ENCODE measurements at places on chromosomes 6 and 20.

- no peak for DNase-seq
Measured at GRCh38 chr6:113989675-113990074, 18.7 kb upstream of the HDAC2 start.

DNA sequence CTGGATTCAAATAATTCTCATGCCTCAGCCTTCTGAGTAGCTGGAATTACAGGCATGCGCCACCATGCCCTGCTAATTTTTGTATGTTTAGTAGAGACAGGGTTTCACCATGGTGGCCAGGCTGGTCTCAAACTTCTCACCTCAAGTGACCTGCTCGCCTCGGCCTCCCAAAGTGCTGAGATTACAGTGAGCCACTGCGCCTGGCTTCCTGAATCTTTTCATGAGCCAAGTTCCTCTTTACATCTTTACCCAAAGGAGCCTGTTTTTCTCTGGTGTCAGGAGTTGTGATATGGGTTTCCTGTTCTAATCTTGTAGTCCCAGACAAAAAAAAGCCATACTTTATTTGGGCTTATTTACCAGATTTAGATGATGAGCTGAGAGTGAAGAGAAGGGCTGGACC lies 34.4 kb downstream of the PCNA start:
- DNase-seq: no peak

GRCh38 chr6:15355683-15356099 lies 109.8 kb downstream of the JARID2 start:
- DNase-seq: no peak

DNA sequence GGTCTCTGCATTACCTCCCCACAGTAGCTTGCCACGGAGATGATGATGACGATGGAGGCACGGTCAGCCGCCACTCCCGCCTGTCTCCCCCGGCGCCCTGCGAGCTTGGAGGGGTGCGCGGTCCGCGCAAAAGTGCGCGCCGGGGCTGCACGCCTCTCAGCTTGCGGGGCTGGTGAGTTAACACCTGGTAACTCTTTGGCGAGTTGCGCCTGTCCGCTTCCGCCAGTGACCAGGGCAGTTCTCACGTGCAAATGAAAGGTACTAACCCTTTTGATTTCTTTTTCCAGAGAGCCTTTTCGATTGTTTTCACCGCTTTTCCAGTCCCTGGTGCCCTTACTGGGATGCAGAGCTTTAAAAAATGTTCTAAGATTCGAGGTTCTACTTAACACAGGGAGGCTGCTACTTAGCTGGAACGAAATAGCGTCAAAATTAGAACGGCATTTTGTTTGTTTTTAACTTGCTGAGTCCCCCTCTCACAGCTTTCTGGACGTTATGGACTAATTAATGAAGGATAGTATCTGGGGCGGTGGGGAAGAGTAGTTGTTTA lies 6.2 kb downstream of the GRIK2 start:
- DNase-seq: peak; percentile 36

- no peak for DNase-seq
Measured at GRCh38 chr20:40262219-40262618, 426.8 kb downstream of the MAFB start.

DNA sequence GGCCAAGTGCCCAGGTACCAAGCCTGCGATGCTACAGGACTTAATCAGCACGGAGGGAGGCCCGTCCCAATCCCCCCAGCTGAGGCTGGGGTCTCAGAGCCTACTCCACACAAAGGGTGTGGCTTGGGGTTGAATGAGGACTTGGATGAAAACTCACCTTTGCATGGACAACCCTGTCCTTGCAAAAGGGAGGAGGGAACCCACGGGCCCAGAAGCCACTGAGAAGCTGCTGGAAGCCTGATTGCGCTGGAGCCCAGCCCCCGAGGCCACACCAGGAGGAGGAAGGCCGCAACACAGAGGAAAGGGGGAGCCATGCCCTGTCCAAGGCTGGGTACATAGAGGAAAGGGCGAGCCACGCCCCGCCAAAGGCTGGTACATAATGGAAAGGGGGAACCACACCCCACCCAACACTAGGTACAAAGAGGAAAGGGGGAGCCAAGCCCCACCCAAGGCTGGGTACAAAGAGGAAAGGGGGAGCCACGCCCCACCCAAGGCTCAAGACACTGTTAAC lies 158.8 kb downstream of the DLL1 start:
- DNase-seq: peak; percentile 42

GRCh38 chr6:85986681-85987080 lies 344.0 kb upstream of the SYNCRIP start:
- DNase-seq: no peak

DNA sequence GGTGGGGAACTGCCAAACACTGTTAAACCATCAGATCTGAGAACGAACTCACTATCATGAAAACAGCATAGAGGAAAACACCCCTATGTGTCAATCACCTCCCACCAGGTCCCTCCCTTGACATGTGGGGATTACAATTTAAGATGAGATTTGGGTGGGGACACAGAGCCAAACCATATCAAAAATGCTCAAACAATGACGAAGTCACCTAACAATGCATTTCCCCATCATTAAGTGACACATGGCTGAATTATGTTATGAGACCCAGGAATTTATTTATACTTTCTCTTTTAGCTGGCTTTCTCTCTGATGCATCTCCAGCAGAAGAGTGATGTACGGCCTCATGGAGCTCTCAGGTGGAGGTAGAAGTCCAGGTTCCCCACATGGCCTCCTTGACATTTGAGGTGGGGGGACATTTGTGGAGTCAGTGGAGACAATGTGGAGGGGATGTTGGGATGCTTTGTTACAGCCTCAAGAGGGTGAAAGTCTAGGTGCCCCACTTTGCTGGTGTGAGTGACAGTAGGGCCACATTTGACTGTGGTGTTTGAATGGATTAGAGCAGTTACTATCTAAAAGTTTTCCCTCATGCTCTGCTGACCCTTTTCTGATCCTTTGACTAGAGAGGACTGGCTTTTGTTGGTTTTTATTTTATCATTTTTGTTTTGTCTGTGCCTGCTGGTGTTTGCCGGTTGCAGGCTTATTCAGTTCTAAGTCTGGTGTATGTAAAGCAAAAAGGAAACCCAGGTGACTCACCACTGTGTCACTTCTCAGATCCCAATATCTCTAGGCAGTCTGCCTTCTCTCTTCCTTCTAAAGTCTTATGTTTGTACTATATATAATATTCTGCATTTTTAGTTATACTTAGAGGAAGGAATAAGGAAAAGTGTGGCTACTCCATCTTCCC lies 18.5 kb upstream of the DCBLD1 start:
- DNase-seq: no peak

DNA sequence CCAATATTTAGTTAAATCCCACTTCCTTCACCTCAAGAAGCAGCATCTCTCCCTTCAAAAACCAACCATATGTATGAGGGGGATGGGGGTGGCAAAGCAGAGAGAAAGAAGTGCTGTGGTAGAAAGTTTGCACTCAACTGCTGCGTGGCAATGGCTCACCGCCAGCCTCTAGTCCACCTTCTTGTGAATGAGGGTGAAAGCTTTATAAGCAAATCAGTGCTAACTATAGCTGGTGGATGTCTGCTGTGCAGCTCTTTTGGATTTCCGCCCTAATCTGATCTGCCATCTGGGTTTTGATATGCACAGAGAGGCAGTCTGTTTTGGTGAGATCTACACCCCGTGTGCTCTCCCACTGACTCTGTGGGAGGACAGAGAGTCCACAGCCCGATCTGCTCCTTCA lies 281.2 kb upstream of the SUPT3H start:
- DNase-seq: no peak

DNA sequence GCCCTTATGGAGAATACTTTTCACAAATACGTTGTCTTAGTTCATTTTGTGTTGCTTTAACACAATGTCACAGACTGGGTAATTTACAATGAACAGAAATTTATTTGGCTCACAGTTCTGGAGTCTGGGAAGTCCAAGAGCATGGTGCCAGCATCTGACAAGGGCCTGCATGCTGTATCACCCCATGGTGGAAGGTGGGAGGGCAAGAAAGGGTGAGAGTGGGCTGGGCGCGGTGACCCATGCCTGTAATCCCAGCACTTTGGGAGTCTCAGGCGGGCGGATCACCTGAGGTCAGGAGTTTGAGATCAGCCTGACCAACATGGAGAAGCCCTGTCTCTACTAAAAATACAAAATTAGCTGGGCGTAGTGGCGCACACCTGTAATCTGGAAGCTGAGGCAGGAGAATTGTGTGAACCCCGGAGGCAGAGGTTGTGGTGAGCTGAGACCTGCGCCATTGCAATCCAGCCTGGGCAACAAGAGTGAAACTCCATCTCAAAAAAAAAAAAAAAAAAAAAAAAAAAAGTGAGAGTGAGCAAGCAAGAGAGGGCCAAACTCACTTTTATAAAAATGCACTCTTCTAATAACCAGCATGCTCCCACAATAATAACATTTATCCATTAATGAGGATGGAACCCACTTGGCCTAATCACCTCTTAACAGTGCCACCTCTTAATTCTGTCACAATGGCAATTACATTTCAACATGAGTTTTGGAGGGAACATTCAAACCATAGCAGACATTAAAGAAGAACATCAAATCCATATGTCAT lies 36.1 kb downstream of the NCOA7 start:
- DNase-seq: peak; percentile 56

- no peak for DNase-seq
Measured at GRCh38 chr6:151701911-151702562, 105.4 kb upstream of the ESR1 start.

GRCh38 chr20:50450881-50451752 lies 59.1 kb upstream of the PTPN1 start:
- DNase-seq: peak; percentile 72

DNA sequence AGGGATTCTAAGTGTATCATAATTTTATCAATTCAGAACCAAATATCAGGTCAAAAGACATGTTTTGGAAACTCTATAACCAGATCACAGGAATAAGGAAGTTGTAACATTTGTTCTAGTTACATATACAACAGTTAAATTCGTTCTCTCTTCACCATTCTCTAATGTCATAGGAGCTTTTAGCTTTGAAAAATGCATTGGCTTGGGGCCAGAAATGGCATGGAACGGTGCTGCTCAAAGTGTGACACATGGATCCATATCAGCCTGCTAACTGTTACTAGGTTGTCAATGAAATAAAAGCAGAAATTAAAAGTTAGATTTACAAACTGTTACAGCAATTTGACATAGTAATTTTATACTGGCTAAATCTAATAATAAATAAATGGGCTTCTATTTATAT lies 120.3 kb downstream of the LCA5 start:
- DNase-seq: no peak

GRCh38 chr6:34658605-34659265 lies 37.8 kb downstream of the ILRUN start:
- no peak for DNase-seq
